Ureter (tissue), 1 donor: ENCODE measurements at places on chromosomes 5 and 9. TPM values are rescaled to one million over a fixed set of nuclear protein-coding genes. Genes with fewer than 3 reads are reported as not detected.

SLC34A1 gene
- not detected for total RNA-seq

ATOX1 gene
- 88.6 TPM for total RNA-seq

CCDC180 gene
- 7.5 TPM for total RNA-seq

PKN3 gene
- total RNA-seq = 11.1 TPM

AGXT2 gene
- not detected for total RNA-seq

TAS2R1 gene
- total RNA-seq = not detected

NLN gene
- 23.8 TPM for total RNA-seq

DNA sequence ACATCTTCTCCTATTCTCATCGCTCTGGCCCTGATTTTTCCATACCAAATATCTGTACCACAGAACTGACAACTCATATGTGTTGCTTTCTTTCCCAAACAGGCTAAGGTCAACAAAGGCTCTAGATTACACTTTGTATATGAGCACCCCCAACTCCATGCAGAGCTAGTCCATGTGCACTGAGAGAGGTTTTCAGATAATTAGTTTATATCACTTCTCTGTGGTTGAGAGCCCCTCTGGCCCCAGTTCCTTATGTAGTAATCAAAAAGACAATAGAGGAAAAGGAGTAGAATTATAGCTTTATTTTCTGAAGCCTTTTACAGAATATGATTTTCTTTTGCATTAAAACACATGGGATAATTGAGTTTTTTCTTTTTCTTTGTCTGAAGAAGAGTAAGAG lies 120.0 kb downstream of the TRIO start:
- DNase-seq = no peak

DNA sequence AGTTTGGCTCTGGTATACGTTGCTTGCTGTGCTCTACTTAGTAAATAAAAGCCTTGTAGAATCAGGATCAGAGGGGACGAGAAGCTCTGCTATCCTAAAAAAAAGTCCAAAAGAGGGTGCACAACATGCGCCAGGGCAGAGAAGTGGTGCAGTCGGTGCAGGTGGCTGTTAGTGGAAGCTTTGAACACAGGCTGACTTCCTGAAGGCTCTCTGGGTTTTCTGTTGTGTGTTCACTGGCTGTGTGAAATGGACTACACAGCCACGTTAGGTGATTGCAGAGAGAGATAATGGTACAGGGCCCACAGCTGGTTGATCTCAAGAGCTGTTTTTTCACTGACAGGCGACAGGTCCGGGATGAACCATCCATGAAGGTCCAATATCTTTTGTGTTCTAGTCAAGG lies 167.4 kb downstream of the TMEM167A start:
- DNase-seq = no peak

DNA sequence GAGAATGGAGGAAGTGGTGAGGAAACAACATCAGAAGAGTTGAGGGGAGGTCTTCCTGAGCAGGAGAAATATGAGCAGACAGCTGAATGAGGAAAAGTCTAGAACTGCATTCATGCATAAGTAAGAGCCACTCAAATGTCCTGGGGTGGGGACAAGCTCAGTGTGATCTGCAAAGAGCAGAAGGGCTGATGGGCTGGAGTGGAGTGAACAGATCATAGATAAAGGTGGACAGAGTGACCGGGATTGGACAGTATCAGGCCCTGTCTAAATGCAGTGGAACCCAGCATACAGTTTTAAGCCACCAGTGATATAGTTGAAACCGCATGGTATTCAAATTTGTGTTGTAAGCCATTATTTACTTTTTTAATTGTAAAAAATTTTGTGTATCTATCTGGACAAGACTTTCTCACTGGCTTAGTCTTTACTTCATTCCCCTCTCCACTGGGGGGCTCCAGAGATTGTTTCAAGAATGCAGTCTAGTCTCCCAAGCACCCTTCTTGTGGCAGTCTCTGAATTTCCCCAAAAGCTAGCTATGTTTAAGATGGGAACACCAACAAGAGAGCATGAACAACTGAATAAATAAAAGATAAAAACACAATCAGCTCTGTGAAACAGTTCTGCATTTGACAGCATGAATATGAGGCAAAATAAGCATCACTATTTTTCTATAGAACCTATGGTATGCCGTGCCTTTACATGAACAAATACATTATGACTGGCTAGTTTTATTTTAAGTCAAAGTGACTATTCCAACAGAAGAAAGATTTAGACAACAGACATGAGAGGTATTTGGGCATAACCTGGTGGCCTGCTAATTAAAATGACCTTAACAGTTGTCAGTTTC lies 10.7 kb upstream of the STK32A start:
- DNase-seq = peak; percentile 62

DNA sequence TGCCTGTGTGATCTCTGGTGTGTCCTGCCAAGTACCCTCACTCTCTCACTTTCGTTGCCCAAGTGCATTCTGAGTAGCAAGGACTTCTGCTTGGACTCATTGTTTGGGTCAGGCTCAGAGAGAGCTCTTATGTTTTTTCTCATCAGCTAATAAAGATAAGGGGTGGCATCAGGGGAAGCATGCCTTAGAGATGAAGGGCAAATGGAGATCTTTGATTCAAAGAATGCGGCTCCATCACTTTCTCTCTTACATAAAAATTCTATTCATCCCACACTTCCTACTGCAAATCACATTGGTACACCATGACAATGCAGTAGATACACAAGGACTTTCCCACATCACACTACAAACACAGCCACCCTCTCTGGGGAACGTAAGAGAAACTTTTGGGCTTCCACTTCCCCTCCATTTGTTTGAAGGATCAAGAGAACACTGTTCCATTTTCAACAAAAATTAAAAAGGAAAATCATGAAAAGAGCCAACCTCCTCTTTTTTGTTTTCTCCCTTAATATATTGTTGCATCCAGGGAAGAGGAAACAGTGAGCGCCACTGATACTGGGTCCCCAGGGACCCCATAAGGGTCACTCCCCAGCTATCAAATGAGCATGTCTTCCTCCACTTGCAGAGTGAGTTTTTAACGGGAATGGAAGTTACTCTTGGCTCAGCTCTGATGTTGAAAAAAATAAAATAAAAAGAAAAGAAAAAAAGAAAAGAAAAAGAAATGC lies 73.0 kb downstream of the ZNF366 start:
- no peak for DNase-seq

- DNase-seq = no peak
Measured at GRCh38 chr5:114101153-114101552, 260.7 kb upstream of the KCNN2 start.

DNA sequence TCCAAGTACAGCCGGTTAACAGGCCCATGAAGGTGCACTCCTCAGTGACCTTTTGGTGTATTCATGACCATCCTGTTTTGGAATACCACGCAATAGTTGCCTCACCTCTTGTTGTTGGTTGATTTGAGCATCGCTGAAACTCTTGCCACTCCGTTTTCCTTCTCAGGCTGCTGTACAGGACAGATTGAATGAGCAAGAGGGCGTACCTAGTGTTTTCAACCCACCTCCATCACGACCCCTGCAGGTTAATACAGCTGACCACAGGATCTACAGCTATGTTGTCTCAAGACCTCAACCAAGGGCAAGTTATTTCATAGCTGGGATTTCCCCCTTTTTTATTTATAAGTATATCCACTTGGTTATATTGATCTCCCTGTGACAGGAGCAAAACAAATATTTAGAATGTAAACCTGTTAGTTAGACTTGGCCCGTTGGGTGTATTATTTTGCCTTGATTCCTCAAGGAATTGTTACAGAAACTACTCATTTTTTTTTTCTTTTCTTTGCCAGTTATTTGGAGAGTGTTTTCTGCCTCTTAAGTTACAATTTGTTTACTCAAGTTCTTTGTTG lies 38.1 kb downstream of the FAF2 start:
- no peak for DNase-seq

- no peak for DNase-seq
Measured at GRCh38 chr5:80967500-80968181, 7.5 kb downstream of the RASGRF2 start.

- no peak for DNase-seq
Measured at GRCh38 chr9:136520053-136520540, 25.8 kb downstream of the NOTCH1 start.

GRCh38 chr9:94817291-94818177 lies 91.0 kb downstream of the AOPEP start:
- no peak for DNase-seq

DNA sequence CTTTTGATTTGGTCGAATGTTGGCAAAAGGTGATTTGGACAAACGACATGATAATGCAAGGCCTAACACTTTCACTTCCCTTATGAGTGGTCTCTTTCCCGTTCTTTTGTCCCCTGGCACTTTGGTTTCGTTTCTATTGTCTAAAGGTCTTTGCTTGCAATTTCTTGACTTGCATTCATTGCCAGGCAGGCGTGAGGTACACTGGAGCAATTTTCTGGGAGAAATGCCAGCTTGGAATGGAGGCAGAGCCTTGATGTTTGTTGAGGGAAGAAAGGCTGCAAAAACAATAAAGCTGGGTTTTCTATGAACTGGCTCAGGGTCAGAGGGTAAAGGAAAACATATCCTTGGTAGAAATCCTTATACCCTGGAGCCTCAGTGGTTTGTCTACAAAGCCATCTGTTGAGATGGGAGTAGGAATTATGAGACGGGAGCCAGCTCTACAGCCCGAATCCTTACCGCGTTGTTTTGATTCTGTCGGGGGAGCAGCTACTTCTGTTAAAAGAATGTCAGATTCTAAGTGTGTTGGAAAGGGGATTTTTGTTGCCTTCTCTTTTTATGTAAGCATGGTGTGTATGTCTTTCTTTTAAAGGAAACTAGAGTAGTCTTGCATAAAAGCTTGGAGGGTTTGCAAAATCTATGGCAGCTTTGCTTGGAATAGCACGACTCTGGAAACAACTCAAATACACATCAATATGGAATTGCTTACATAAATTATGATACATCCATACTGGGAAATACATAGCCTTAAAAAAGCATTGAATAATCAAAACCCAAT lies 158.9 kb downstream of the RMI1 start:
- DNase-seq = no peak

- DNase-seq = peak; percentile 25
Measured at GRCh38 chr5:172505403-172505759, 51.1 kb upstream of the SH3PXD2B start.

DNA sequence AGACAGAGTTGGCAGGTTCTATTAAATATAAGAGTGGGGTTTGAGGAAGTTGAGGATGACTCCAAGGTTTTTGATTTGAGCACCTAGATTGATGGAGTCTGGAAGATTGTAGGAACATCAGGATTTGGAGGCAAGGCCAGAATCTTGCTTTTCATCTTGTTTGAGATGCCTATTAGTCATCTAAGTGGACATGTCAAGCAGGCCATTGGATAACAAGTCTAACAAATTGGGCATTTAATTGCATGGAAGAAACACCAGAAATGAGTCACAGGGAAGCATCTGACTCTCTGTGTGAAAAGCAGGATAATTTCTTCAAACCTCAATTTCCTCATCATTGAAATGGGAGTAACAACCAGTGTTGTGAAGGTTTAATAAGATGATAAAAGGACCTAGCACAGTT lies 53.3 kb upstream of the ARL15 start:
- no peak for DNase-seq

- no peak for DNase-seq
Measured at GRCh38 chr5:103461243-103461642, 101.3 kb downstream of the NUDT12 start.

DNA sequence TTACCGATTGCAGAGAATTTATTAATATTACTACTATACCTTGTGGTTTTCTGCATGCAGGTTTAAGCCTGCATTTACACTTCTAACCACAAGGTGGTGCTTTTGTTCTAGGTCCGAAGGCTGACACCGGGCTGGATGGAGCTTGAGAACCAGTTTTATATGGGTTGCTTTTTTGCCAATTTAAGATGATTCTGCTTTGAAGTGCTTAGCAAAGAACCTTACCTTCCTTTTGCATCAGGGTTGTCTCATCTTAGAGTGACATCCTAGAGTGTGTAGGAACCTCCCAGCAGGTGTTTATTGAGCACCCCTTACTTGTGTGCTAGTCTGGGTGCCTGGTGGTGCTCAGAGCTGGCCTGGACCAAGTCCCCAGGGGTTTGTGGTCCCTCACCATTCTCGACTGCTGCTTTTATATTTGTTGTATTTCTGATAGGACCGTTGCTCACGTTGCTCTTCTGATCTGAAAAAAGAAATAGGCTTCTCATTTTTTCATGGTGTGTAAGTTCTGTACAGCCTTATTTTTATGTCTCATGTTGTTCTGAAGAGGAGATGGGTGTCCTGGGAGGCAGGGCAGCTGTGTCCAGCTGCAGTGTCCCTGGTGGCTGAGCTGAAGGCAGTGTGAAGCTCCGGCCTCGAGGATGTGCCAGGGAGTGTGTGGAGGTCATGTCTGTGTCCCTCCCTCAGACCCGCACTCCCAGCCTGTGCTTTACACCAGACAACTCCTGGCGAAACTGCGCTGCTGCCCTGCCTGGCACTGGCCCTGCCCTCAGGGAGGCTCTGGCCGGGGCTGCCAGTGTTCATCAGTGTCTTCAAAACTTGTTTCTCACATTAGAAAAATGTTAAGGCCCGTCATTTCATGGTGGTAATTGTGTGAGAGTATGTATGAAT lies 54.3 kb downstream of the EHMT1 start:
- no peak for DNase-seq

DNA sequence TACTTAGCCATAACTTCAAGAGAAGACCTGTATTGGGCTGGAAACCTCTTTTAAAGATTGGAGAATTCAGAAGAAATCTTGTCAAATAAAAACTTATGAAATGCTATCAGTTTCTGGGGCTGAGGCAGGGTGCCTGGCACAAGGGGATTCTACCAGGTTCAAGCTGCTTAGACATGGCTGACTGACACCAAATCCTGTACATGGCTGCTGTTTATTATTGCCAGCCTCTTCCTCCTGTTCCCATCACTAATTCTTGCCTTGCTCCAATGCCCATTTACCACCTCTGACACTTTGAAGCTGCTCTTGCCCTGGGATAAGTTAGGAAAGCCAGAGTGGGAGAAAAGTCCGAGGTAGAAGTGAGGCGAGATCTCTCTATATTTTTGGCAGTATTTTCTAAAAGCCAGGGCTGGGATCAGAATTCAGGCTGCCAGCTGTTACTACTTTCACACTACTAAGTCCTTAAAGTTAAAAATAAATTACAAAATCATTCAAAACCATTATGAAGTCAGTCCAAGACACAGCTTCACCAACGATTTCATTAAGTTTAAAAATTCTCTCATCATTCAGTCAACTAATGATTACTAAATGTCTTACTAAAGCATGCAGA lies 66.3 kb upstream of the TNFAIP8 start:
- DNase-seq = no peak
